ENCODE measurements at places on chromosomes 1 and 21.

DNA sequence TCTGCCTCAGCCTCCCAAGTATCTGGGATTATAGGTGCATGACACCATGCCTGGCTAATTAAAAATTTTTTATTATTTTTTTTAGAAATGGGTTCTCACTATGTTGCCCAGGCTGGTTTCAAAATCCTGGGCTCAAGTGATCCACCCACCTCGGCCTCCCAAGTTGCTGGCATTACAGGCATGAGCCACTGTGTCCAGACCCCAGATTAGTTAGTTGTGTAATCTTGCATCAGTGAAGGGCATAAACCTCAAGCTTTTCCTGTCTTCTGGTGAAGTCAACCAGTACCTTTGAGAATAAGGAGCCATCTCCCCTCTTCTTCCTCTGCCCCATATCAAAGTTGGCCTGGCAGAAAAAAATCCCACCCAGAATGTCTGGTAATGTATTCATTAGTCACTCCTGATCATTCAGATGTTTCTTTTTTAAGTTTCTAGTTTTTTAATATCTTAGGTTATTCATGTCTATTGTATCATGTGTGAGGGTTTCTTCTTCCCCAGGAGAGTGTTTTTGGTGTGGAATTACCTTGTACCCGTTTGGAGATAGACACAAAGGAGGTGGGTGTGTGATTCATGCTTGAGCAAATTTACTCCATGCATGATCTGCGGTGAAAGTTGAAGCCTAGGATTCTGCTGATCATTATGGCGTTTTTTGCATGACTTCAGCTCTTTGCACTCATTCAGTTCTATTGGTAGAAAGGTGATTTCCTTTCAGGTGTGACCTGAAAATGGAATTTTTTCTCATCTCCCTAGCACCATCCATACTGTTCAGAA, 144.0 kb downstream of the FMN2 start:
- DNase-seq = no peak

- DNase-seq = no peak
Measured at GRCh38 chr1:226002667-226003501, 3.7 kb upstream of the SDE2 start.

- no peak for DNase-seq
Measured at GRCh38 chr1:236016782-236017400, 48.0 kb downstream of the NID1 start.

- no peak for DNase-seq
Measured at GRCh38 chr1:154222918-154223317, 2.2 kb downstream of the UBAP2L start.

GRCh38 chr1:77824079-77824478, 44.6 kb downstream of the MIGA1 start:
- no peak for DNase-seq

- DNase-seq = no peak
Measured at GRCh38 chr1:235562589-235562988, 58.3 kb upstream of the B3GALNT2 start.

DNA sequence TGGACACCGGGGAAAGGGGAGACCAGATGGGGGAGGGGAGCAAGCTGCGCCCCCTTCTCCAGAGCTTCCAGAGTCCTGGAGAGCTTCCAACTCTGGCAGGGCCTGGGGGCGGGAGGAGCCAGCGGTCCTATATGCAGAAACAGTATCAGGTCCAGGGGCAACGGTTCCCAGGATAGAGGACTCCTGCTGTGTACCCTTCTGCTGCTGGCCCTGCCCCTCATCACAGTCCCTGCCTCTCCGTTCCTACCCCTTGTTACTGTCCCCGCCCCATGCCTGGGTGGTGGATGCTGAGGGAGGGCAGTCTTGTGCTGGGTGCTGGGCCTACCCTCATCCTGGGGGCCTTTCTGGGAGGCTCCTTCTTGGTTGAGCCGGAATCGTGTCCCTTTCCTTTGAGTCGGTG, 19.2 kb upstream of the PEX10 start:
- no peak for DNase-seq

GRCh38 chr1:20462397-20462796, 23.6 kb downstream of the CAMK2N1 start:
- DNase-seq = no peak

- no peak for DNase-seq
Measured at GRCh38 chr1:240586006-240586405, 25.9 kb downstream of the GREM2 start.

DNA sequence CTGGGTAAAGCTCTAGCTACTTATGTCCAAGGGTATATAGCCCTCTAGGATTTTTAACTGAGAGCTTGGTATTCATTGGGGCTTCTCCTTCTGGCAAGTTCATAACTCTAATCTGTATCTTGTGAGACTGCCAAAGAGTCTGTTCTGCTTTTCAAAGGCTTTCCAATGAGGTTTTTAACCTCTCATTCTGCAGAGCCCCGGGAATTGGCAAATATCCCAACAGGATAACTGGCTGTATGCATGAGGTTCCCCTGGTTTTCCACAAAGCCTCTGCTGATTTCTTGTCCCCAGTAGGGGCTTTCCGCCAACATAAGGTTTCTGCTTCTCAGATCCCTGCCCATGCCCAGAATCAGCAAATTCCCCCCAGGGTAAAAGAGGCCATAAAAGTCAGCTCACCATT, 40.9 kb downstream of the RPL5 start:
- DNase-seq = no peak

DNA sequence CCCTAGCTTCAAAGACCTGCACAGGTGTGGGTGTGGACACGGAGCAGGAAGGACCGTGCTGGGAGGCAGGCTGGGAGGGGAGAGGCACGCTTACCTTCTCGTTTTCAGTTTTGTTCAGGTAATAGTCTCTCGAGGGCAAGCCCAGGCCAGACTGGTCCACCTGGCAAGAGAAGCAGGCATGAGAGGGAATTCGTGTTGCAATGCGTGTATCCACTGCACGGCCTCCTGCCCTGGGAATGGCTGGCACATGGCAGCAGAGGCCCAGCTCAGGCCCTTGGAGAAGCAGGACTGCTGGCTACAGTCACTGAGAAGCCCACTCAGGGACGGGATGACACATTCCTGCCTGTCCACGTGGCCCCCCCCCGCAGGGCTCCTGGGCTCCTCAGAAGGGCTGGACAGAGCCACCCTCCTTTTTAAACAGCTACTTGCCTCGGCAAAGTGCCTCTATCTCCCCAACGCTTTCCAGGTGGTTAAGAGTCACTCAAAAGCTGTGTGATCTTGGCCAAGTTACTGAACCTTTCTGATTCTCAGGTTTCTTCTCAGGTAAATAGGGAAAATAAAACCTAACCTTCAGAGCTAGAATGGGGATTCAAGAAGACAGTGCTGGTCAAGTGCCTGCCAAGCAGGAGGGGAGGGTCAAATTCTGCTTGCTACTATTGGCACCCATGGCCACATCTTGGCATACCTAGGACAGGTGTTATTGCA, 32.7 kb downstream of the ECE1 start:
- DNase-seq = no peak

- no peak for DNase-seq
Measured at GRCh38 chr21:16013570-16013969, 283.8 kb downstream of the USP25 start.

GRCh38 chr1:22471078-22471477, 19.4 kb downstream of the ZBTB40 start:
- DNase-seq = no peak

DNA sequence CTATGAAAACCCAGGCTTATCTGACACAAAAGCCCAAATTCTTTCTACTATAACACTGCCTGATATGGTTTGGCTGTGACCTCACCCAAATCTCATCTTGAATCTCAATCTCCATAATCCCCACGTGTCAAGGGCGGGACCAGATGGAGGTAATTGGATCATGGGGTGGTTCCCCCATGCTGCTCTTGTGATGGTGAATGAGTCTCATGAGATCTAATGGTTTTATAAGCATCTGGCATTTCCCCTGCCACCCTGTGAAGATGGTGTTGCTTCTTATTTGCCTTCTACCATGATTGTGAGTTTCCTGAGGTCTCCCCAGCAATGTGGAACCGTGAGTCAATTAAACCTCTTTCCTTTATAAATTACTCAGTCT, 123.3 kb upstream of the USP24 start:
- no peak for DNase-seq

DNA sequence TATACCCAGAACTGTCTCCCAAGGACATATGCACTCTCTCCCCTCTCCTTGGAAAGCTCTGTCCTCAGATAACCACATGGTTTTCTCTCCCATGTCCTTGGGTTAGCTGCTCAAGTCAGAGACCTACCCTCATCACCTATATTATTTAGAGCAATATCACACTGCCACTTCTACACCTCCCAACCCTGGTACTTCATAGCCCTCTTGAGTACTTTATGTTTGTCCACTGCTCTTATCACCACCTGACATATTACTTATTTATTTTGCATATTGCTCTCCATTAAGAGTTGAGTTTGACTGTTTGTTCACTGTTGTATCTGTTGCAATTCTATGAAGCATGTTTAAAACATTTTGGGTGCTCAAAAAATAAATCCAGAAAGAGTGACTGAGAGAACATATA, 126.3 kb upstream of the ATP1B1 start:
- DNase-seq = no peak

GRCh38 chr1:32231843-32232432, 9.7 kb downstream of the EIF3I start:
- no peak for DNase-seq

Data from amniotic stem cell (primary cell).